ENCODE measurements at places on chromosomes 7 and 10.

- no peaks in the 10 kb centered on the region for H3K27me3 ChIP-seq
- no peak for DNase-seq
- H3K36me3 ChIP-seq = peaks cover 10% of the 10 kb centered on the region
- no peak overlapping the region for H3K27ac ChIP-seq
- H3K4me1 ChIP-seq = no peaks in the 10 kb centered on the region
These were observed 12.4 kb upstream of the STRIP2 start for GRCh38 chr7:129421717-129422250.

DNA sequence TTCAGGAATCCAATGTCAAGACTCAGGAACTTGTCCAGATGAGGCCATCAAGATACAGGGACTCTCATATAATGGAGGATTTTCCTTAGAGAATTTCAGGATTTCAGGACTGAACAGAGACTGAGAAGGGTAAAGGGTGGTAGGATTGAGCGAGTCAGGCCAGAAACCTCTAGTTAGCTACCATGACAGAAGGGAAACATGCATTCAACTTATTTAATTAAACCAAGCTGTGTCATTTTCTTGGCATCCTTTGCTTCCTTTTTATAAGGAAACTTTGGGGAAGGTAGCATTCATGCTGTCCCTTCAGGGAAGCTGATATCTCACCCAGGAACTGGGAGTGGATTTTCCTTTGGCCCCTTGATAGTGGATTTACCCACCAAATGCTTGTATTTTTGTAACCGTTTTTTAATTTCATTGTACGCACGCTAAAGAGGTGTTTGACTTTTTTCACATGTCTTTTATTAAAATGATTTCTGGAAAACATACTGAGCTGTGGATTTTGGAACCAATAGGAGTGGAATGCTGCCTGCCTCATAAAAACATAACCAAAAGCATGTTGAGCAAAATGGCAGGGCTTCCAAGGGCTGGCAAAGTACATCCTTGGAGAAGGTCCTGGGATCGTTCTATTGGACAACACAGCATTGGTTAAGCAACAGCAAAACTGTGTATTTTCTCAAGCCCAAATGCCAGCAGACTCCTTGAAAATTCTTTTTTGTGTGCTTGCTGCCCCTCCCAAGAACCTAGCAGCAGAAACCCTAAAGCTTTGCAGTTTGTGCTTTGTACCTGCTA is 104.5 kb downstream of the CXCL12 start:
- peaks cover 2% of the 10 kb centered on the region for H3K27me3 ChIP-seq
- H3K27ac ChIP-seq = no peak overlapping the region
- H3K4me1 ChIP-seq = no peaks in the 10 kb centered on the region
- DNase-seq = no peak
- no peaks in the 10 kb centered on the region for H3K36me3 ChIP-seq
- H3K4me3 ChIP-seq = no peak overlapping the region

- H3K27ac ChIP-seq = no peak overlapping the region
- H3K27me3 ChIP-seq = peaks cover 2% of the 10 kb centered on the region
- H3K4me3 ChIP-seq = no peak overlapping the region
- no peak for DNase-seq
These were observed 183.2 kb upstream of the NEBL start for GRCh38 chr10:21080261-21080660.

DNA sequence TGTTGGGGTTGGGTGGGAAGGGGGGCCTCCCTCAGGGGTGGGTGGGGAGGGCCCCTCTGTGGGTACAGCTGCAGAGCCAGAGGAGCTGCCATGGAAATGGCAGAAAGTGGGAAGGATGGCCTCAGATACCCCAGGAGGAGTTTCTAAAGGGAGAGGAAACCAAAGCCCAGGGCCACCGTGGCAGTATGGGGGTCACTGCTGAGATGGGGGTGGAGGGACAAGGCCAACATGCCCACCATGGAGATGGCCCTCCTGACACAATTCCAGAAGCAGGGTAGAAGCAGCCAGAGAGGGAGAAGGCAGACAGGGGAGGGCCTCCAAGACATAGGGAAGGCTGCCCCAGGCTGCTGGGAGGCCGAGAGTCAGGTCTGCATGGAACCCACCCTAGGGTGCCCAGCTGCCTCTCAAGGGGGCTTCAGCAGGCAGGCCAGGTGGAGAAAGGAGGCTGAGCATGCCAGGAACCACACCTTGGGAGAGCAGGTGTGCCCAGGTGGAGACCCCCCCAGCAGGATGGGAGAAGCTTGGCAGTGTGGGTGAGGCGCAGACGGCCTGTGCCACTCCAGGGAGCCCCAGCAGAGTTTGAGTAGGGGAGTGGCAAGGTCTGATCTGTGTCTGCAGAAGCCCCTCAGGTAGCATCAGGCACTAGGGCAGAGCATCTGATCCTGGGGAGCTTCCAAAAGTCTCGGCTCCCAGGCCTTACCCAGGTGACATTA is 146.8 kb downstream of the ARHGAP22 start:
- no peak overlapping the region for H3K27ac ChIP-seq
- no peak overlapping the region for H3K4me3 ChIP-seq
- no peaks in the 10 kb centered on the region for H3K36me3 ChIP-seq
- no peak for DNase-seq
- H3K27me3 ChIP-seq = no peaks in the 10 kb centered on the region

DNA sequence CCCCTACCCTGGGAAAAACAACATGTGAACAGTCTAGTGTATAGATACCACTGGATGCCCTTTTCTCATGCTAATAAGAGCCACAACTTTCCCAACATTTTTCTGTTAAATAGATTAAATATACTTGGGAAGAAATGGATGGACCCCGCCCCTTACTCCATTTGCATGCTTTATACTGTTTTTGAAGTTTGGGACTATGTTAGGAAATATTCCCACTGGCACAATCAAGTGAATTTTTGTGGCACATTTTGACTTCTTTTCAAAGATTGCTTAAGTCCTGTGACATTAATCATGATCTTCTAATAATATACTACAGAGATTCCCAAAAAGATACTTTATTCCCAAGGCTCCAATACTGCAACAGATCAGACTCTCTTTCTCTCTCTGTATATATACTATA is 216.6 kb downstream of the TWIST1 start:
- H3K27ac ChIP-seq = no peak overlapping the region
- no peaks in the 10 kb centered on the region for H3K4me1 ChIP-seq
- no peaks in the 10 kb centered on the region for H3K36me3 ChIP-seq

- peak; percentile 36 for DNase-seq
- H3K4me3 ChIP-seq = peak overlapping the region; percentile 91
- no peaks in the 10 kb centered on the region for H3K36me3 ChIP-seq
- H3K27ac ChIP-seq = peak overlapping the region; percentile 89
- H3K27me3 ChIP-seq = peaks cover 28% of the 10 kb centered on the region
These were observed 1.4 kb downstream of the MXI1 start for GRCh38 chr10:110208614-110209453.

- peaks cover 2% of the 10 kb centered on the region for H3K27me3 ChIP-seq
- H3K4me1 ChIP-seq = peaks cover 2% of the 10 kb centered on the region
- H3K4me3 ChIP-seq = no peak overlapping the region
These were observed 1246.7 kb downstream of the GATA3 start for GRCh38 chr10:9301148-9301547.

GRCh38 chr10:35191523-35191922 is 64.9 kb downstream of the CREM start:
- peaks cover 33% of the 10 kb centered on the region for H3K4me1 ChIP-seq
- H3K36me3 ChIP-seq = peaks cover 12% of the 10 kb centered on the region
- no peak for DNase-seq

DNA sequence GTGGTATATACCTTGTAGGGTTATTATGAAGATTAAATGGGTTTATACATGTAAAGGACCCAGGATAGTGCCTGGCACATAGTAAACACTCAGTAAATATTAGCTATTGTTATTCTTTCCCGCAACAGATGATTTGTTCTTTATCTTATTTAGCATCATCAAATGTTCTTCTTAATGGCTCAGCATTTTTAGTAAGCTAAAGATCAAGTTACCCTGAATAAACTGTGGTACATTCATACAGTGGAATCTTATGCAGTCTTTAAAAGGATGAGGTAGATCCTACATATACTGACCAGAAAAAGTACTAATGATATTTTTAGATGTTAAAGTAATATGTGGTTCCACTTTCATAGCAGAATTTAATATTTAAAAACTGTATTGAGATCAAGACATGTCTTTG is 65.4 kb downstream of the ST7 start:
- no peaks in the 10 kb centered on the region for H3K27me3 ChIP-seq
- H3K4me3 ChIP-seq = no peak overlapping the region
- no peak for DNase-seq
- no peak overlapping the region for H3K27ac ChIP-seq
- H3K4me1 ChIP-seq = peaks cover 48% of the 10 kb centered on the region
- no peaks in the 10 kb centered on the region for H3K36me3 ChIP-seq

- no peak overlapping the region for H3K4me3 ChIP-seq
- peaks cover 8% of the 10 kb centered on the region for H3K4me1 ChIP-seq
- H3K27me3 ChIP-seq = no peaks in the 10 kb centered on the region
- no peaks in the 10 kb centered on the region for H3K36me3 ChIP-seq
- no peak overlapping the region for H3K27ac ChIP-seq
These were observed 235.4 kb upstream of the MYO3A start for GRCh38 chr10:25698638-25699037.

- DNase-seq = no peak
- H3K27me3 ChIP-seq = peaks cover 2% of the 10 kb centered on the region
- H3K4me1 ChIP-seq = no peaks in the 10 kb centered on the region
- H3K27ac ChIP-seq = no peak overlapping the region
These were observed 75.0 kb downstream of the WNT2 start for GRCh38 chr7:117247809-117248208.

GRCh38 chr10:78819361-78820006 is 249.3 kb upstream of the ZMIZ1 start:
- H3K4me3 ChIP-seq = no peak overlapping the region
- DNase-seq = no peak
- no peak overlapping the region for H3K27ac ChIP-seq
- H3K27me3 ChIP-seq = peaks cover 2% of the 10 kb centered on the region
- no peaks in the 10 kb centered on the region for H3K36me3 ChIP-seq
- H3K4me1 ChIP-seq = no peaks in the 10 kb centered on the region

- no peak overlapping the region for H3K27ac ChIP-seq
- DNase-seq = no peak
- H3K4me1 ChIP-seq = no peaks in the 10 kb centered on the region
- peaks cover 6% of the 10 kb centered on the region for H3K27me3 ChIP-seq
- H3K36me3 ChIP-seq = no peaks in the 10 kb centered on the region
These were observed 33.2 kb upstream of the HABP2 start for GRCh38 chr10:113519681-113520115.

- no peak overlapping the region for H3K27ac ChIP-seq
- H3K27me3 ChIP-seq = peaks cover 3% of the 10 kb centered on the region
- no peak overlapping the region for H3K4me3 ChIP-seq
- H3K36me3 ChIP-seq = no peaks in the 10 kb centered on the region
These were observed 765.8 kb downstream of the KCNMA1 start for GRCh38 chr10:76871697-76872295.

DNA sequence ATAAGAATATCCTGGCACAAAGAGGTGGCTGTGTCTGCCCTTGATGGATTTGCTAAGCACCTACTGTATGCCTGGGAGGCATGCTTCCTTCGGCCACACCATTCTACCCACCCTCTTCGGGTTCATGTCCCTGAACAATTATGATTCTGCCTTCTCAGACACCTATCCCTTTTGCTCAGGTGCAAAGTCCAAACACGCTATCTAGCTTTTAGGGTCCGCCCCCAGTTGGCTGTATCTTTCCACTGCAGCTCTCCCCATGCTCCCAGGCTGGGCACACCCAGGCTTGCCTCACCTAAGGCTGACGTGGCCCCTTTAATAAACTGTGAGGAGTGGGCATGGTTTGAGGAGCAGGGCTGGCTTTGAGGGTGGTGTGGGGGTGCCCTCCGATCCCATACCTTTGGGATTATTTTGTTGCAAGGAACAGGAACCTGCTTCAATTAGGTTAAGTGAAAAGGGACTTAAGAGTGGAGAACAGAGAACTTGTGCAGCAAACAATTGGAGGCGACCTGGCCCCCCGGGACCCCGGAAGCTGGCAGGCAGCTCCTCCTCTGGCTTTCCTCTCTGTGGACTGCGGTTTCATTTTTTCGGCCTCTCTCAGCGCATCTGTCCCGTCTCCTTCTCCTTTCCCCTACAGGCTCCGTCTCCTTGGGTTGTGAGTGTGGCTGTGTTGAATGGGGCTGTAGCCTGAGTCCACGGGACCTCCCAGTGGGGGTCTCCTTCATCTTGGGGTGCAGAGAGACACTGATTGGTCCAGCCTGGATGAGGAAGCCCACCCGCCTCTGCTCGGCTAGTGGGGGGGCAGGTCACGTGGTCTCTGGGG is 3.8 kb downstream of the CLIP2 start:
- H3K4me3 ChIP-seq = no peak overlapping the region
- peaks cover 21% of the 10 kb centered on the region for H3K4me1 ChIP-seq
- H3K36me3 ChIP-seq = no peaks in the 10 kb centered on the region
- H3K27me3 ChIP-seq = peaks cover 24% of the 10 kb centered on the region

- no peaks in the 10 kb centered on the region for H3K27me3 ChIP-seq
- no peaks in the 10 kb centered on the region for H3K4me1 ChIP-seq
- H3K27ac ChIP-seq = no peak overlapping the region
- H3K36me3 ChIP-seq = no peaks in the 10 kb centered on the region
- DNase-seq = no peak
These were observed 293.3 kb downstream of the TWIST1 start for GRCh38 chr7:18824157-18824556.

DNA sequence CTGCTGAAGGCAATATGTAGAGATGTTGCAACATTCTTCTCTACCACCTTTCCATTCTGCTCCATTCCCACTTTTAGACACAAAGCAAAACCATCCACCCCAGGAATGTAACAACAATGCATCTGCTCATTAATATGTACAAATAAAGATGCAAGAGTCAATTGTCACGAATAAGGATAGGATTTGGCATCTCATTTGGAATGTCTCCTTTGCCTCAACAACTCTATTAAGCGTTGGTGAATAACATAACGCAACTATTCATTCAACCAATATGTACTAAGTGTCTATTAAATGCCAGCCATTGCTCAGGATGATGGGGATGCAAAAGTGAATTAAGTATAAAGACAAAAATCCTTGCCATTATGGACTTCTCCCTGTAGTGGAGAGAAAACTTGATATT is 152.1 kb downstream of the JAZF1 start:
- no peak overlapping the region for H3K4me3 ChIP-seq
- H3K4me1 ChIP-seq = peaks cover 15% of the 10 kb centered on the region
- no peaks in the 10 kb centered on the region for H3K27me3 ChIP-seq
- H3K36me3 ChIP-seq = peaks cover 3% of the 10 kb centered on the region
- H3K27ac ChIP-seq = no peak overlapping the region

DNA sequence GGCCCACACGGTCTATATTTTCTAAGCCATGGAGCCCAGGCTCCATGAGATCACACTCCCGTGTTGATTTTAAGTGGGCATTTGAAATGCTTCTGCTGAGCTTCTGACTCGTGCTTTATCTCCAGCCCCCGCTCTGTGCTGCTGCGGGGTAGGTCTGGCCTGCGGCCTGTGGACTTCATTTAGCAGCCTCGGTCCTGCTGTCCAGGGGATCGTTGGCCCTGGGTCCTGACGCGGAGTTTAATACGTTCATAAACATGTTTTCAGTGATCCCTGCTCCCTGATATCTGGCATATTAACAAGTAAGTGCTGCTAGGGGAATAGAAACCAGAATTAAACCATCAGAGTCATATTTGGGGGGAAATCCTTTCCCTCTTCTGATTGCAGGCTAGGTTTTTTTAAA is 540.3 kb upstream of the MGMT start:
- H3K27me3 ChIP-seq = peaks cover 2% of the 10 kb centered on the region
- DNase-seq = no peak
- H3K27ac ChIP-seq = no peak overlapping the region
- no peaks in the 10 kb centered on the region for H3K4me1 ChIP-seq
- H3K36me3 ChIP-seq = no peaks in the 10 kb centered on the region
